Stimulated activated CD4-positive, alpha-beta T cell treated with anti-CD3 and anti-CD28 coated beads, Interleukin-15, amount 100 ng/mL, for 1 hour (primary cell): ENCODE measurements at places on chromosomes 1 and 21.

DNA sequence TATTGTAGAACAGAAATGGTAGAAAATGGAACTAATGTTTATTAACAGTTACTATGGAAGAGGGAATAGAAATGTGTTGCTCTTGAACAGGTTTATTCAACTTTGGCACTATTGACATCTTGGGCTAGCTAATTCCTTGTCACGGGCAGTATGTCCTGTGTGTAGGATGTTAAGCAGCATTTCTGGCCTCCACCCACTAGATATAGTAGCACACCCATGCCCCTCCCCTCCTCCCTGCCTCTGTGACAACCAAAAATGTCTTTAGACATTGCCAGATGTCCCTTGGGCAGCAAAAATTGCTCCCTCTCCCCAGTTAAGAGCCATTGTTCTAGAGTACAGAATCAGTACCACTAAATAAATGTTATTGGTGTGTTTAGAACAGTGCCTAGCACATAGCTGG, 91.4 kb upstream of the TPTE start:
- no peak for DNase-seq

DNA sequence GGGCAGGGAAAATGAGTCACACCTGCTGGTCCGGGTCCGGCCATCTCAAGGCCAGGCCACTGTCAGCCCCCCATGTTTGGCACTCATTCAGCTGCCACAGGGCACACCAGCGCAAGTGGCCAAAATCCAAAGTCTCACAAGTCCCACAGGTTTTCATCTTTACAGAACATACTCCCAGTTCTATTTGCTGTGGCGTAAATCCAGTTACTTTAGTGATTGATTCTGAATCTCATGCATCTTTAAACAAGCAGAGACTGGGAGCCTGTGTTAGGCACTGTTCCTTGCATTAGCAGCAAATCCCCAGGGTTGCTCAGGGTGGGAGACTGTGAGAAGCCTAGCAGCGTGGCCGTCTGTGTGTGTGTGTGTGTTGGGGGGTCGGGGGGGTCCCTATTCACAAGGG, 1.1 kb upstream of the SLC2A5 start:
- DNase-seq: no peak

- no peak for DNase-seq
Measured at GRCh38 chr1:36733748-36734147, 251.0 kb upstream of the CSF3R start.

DNA sequence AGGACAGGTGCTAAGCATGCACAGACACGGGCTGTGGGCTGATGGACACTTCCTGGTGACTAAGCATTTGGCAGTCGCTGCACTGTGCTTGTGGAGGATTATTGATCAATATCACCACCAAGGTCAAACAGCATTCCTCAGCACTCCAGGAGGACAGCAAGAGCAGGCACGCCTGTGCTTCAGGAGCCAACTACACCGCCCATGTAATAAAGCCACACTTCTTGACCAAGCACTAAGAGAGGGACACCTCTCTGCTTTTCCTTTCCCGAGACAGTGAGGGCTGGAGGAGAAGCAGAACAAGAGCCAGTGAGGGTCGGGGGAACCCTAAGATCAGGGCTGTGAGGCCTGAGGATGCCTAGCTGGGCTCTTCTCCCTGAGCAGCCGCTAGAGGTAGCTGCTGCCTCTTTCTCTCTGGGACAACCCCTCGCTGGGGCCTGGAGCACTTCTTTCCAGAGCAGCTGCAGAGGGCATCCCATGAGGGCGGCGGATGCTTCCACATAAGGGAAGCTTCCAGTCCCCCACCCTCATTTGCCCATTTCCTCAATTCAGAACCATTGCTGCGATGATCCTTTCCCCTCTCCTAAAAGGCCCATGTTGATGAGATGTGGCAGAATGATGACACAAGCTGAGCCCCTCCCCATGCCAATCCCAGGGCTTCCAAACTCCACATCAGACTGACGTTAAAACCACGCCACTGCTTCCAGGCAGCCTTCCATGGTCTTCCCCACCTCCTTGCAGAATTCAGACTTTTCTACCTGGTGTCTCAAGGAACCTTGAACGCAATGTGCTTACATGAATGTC, 19.1 kb downstream of the RAB7B start:
- DNase-seq: no peak

DNA sequence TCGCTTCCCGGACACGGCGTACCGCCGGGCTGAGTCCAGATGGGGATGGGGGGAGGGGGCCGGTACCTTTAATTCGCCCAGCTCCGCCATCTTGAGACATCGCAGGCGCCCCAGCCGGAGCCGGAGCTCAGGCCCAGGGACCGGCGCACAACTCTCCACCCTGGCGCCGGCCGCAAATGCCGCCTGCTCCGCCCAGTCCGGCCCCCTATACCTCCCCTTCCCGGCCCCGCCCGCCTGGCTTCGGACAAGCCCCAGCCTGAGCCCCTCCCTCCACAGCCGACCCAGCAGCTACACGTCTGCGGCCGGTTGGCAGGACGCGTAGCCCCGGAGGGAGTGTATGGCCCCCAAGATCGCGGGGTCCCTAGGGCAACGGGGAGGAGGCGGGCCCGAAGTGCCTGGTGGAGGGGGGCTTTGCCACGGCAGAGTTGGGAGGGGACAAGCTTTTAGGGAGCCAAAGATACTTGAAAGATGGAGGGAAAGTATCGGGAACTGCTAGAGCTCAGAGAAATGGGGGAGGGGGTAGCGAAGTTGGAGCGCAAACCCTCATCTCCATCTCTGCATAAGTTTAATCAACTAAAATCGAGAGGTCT, at the start of gene PIAS3:
Gene PIAS3, minus strand, starts transcription at position 181 of the 590 bp plus-strand sequence. Its CDS starts 91 bp downstream, at position 90.
- peak; percentile 77 for DNase-seq
